ENCODE measurements at places on chromosomes 6 and 20. TPM values are rescaled to one million over a fixed set of nuclear protein-coding genes. Genes with fewer than 3 reads are reported as not detected.

TRIM31 gene
- not detected for total RNA-seq

PCK1 gene
- total RNA-seq, result 3.8 TPM

CCN6 gene
- total RNA-seq, result not detected

SLC16A10 gene
- total RNA-seq, result 12.1 TPM

VSTM2L gene
- total RNA-seq, result 66.1 TPM

BHLHE23 gene
- not detected for total RNA-seq

PTGIS gene
- total RNA-seq, result 1.9 TPM

RAET1G gene
- total RNA-seq, result 0.63 TPM

GRIK2 gene
- 104 TPM for total RNA-seq

WFDC2 gene
- 10.4 TPM for total RNA-seq

Data from dorsolateral prefrontal cortex (tissue), 122 donors.